ENCODE measurements at places on chromosomes 3 and 15.

DNA sequence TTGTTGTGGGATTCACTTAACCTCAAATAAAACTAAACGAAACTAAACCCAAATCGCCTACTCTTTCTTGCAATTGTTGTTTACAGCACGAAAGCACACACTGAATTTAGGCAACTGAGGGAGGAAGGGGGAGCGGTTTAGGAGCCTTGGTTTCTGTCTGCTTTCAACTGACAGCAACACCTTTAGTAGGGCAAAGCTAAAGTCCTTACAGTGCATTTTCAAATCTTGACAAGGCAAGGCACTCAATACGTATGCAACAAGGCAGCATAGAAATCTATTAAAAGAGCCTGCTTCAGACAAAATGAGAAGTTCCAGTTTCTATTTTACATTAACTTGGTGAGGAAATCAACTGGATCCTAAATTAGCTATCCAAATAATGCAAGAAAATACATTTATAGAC, 174.6 kb downstream of the CHST2 start:
- peak; percentile 31 for DNase-seq

GRCh38 chr15:57436166-57436565, 59.9 kb downstream of the CGNL1 start:
- no peak for DNase-seq

DNA sequence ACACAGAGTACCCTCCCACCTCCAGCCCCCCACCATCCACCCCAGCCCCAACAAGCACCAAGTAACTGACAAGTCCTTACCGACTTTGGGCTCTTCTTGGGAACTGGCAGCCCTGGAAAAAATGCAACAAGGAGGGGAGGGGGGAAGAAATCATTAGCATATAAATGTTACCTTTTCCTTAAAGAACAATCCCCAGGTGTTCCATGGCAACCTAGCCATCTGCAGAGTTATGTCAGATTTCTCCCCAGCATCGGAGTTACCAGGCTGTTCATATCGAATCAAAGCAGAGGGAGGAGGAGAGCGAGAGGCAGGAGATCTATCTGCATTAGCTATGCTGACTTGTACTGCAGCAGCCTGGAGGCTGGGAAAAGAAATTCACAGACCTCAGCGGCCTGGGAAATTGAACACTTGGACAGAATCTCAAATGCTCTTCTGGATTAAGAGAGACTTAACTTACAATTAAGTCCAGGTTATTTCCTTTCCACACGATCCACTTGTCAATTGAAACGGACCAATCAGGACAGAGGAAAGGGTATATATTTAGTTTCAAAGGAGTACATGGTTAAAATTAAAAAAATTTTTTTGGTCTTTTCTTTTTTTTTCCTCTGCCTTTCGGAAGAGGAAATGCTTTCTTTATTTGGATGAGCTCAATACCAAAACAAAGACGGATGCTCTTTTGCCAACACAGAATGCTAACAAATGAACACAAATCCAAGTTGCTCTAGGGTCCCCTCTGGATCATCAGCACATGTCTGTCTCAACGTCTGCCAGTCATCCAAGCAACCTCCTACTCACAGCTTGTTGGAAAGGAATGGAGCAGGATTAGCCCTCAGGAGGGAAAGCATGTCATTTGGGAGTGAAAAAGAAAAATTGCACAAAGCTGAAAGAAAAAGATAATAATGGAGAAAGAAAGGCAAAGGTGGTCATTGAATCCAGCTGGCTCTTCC, 637.1 kb downstream of the MAGI1 start:
- no peak for DNase-seq

DNA sequence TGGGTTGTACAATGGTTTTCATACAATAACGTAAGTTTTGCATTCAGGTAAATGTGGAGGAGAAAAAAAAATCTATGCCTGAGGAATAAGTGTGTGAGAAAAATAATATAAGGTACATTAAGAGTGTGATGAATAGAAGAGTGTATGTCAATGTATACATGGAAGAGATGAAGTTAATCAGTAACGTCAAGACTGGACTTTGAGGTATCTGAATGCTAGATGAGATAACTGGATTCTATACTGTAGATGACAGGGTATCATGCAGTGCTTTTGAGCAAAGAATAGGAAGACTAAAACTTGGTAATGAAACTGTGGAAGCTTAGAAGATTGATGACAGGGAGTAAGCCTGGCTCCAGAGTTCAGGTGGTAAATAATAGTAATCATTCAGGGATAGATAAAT, 666.7 kb upstream of the SGO1 start:
- DNase-seq: no peak

GRCh38 chr3:102238362-102238761, 196.5 kb upstream of the ZPLD1 start:
- DNase-seq: no peak

Data from germinal center (tissue), 1 donor.